Tibial nerve (tissue), 4 donors: ENCODE measurements at places on chromosomes 1 and 21. TPM values are rescaled to one million over a fixed set of nuclear protein-coding genes. Genes with fewer than 3 reads are reported as not detected.

DNA sequence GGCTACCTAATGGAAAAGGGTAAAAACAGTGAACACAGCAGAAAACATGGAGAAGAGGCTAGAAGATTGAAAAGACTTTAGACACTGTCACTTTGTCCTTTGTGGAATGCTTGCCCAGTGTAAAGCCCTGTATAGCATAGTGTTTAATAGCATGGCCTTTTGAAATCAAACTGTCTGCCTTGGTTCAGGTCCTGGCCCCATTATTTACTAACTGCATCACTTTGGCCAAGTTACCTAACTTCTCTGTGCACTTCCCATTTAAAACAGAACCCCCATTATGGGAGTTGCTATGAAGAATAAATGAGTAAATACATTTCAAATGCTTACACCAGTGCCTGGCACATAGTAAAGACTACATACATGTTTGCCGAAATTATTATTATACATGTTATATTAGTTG is 12.1 kb downstream of the PHC2 start:
- no peaks in the 10 kb centered on the region for H3K27me3 ChIP-seq
- peaks cover 4% of the 10 kb centered on the region for H3K36me3 ChIP-seq

GRCh38 chr1:97044159-97044760 is 322.7 kb downstream of the PTBP2 start:
- no peak overlapping the region for H3K27ac ChIP-seq
- no peaks in the 10 kb centered on the region for H3K27me3 ChIP-seq
- no peaks in the 10 kb centered on the region for H3K4me1 ChIP-seq
- no peak for DNase-seq
- no peaks in the 10 kb centered on the region for H3K36me3 ChIP-seq
- H3K4me3 ChIP-seq = no peak overlapping the region

Gene PLA2G2F
- not detected for total RNA-seq

Gene LCE5A
- not detected for total RNA-seq
